ENCODE measurements at places on chromosomes 11 and 22. TPM values are rescaled to one million over a fixed set of nuclear protein-coding genes. Genes with fewer than 3 reads are reported as not detected.

The SORL1 gene
- total RNA-seq = 13.3 TPM

The PARVG gene
- total RNA-seq = not detected

GRCh38 chr11:125207866-125208425, 43.4 kb downstream of the PKNOX2 start:
- no peak for DNase-seq

- no peak for DNase-seq
Measured at GRCh38 chr11:104916442-104916841, 18.2 kb upstream of the CASP12 start.

- DNase-seq = no peak
Measured at GRCh38 chr22:34943830-34944229, 122.1 kb upstream of the ISX start.

DNA sequence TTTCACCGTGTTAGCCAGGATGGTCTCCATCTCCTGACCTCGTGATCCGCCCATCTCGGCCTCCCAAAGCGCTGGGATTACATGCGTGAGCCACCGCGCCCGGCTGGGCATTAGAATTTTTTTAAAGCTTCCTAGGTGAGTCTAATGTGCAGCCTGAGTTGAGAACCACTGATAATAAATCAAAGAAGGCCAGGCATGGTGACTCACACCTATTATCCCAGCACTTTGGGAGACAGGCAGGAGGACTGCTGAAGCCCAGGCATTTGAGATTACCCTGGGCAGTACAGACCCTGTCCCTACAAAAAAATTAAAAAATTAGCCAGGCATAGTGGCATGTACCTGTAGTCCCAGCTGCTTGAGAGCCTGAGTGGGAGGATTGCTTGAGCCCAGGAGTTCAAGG, 13.7 kb downstream of the MEI1 start:
- DNase-seq = no peak

- no peak for DNase-seq
Measured at GRCh38 chr11:80559942-80560341, 1119.1 kb upstream of the TENM4 start.

DNA sequence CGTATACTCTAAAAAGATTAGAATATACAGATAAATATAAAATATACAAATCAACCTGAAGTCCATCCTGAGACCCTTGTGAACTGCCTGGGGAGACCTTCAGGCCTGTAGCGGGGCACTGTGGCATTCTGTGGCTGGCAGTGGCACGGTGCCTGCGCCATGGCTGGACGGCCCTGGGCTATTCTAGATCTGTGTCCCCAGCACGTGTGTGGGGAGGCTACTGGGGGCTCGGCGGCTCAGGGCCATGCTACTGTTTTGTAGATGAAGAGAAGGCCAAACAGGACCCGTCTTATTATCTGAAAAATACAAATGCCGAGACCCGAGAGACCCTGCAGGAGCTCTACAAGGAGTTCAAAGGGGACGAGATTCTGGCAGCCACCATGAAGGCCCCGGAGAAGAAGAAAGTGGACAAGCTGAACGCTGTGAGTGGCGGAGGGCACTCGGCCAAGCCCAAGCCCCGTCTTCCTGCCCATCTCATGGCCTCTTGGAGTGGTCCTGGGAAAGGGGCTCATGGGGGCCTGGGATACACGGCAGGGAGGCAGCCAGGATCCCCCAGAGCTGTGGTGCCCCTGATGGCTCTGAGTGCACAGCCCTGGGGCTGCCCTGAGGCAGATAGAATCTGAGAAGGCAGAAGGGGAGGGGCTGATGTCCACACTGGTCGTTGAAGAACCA, 18.8 kb downstream of the PPIL2 start:
- no peak for DNase-seq

All from H7 (cell line).